ENCODE measurements at places on chromosomes 1 and 21.

- DNase-seq, result peak; percentile 30
Measured at GRCh38 chr1:56576880-56577405, 2.4 kb downstream of the PLPP3 start.

DNA sequence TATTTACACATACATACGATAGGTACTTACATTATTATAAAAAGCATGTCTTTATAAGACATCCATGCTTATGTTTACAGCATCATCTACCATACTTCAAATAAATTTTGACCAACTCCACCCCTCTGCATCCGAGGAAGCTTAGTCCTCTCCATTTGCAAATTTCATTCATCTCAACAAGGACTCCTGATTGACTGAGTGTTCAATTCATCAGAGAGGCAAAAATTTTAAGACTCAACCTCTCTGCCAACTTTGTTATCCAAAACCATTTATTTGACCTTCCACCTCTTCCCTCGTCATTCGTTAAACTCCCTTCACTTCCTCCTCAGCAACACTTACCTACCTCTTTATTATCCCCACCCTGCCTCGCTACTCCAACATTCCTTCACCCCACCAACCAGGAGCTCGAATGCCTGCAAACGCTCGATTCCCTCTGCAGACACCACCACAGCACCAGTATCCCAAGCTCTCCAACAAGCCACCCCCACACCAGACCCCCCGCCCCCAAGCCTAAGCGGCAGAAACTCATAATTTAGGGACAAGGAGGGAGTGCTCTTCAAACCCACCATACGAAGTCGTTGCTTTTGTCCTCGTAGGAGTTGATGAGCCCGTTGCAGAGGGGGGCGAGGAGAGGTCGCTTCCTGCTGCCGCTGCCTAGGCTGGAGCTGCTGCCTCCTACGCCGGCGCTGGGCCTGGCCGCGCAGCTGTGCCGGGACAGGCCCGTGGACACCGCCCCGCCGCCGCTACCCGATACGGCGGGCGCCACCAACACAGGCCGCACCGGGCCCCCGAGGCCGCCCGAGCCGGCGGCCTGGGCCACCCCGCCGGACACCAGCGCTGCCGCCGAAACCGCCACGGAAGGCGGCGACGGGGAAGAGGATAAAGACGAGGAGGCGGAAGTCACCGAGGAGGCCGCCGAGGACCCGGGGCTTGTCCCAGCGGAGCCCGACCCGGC, 803 bp downstream of the COP1 start:
- peak; percentile 27 for DNase-seq

GRCh38 chr1:213369465-213369864, 318.4 kb downstream of the RPS6KC1 start:
- DNase-seq, result no peak

DNA sequence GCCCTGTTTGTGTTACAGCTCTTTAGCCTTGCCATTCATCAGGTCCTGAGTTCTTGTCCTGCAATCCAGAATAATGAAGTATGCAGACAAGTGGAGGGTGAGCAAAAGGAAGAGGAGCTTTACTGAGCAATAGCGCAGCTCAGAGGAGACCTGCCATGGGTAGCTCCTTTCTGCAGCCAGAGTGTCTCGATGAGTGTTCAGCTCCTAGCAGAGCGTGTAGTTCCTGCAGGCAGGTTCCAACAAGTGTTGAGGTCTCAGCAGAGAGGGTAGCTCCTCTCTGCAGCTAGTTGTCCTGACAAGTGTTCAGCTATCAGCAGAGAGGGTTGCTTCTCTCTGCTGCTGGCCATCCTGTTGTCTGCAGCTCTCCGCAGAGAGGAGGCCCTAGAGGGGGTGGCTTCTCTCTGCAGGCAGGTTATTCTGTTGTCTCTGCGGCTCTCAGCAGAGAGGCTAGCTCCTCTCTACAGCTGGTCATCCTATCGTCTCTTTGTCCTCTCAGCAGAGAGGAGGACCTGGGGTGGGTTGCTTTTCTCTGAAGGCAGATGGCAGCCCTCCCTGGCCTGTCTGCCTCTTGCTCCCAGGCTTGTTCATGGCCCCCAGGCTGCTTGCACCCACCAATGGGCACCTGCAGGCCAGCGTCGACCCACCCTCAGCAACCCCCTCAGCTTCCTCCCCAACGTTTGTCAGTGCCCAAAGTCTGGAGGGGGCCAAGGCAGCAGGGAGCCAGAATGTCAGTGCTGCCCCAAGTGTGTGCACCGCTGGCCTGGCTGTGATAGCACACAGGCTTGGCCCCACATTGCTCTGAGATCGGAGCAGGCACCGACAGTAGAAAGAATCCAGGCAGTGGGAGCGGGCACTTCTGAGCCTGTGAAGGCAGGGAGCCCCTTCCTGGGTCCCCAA, 112.5 kb upstream of the RUNX3 start:
- DNase-seq, result no peak

GRCh38 chr1:178962853-178963711, 62.6 kb upstream of the FAM20B start:
- DNase-seq, result no peak

DNA sequence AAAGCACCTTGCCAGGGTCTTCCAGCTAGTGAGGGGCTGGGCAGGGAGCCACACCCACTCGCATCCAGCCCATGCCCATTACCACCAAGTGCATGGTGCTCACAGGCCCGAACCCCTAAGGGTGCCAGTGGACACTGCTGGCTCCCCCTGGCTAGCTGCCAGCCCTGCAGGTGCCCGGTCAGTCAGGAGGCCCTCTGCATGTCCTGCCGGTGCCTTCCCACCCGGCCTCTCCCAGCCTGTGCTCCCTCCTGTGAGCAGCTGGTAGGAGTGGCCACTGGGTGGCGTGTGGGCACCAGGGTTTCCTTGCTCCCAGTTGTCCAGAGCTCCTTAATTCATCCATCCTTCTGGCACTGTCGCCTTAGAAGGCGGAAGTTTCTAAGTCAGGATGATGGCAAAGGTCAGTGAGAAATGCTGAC, 33.4 kb downstream of the QSOX1 start:
- peak; percentile 57 for DNase-seq

GRCh38 chr1:28457678-28458077, 48.2 kb upstream of the RCC1 start:
- DNase-seq, result no peak

- peak; percentile 26 for DNase-seq
Measured at GRCh38 chr1:89945852-89946476, 48.9 kb upstream of the ZNF326 start.

Measured in RWPE1 (cell line).